Activated T-helper 1 cell treated with anti-CD3 and anti-CD28 coated beads, Interleukin-2, amount 50 U/mL, for 16 hours (primary cell): ENCODE measurements at places on chromosomes 12 and 14.

DNA sequence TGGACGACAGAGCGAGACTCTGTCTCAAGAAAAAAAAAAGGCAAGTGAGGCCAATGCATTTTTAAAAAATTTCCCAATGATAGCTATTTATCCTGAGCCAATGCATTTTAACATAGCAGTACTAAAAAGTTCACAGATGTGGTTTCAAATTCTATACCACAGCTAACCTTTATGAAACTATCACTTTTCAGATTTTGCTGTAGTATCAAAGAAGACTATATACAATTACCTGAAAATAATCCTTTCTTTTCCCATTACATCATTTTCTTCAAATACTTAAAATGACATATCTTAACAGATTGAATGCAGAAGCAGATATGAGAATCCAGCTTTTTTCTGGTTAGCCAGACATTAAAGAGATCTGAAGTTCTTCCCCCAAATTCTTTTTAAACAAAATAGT is 13.2 kb downstream of the ATF7 start:
- DNase-seq, result no peak

DNA sequence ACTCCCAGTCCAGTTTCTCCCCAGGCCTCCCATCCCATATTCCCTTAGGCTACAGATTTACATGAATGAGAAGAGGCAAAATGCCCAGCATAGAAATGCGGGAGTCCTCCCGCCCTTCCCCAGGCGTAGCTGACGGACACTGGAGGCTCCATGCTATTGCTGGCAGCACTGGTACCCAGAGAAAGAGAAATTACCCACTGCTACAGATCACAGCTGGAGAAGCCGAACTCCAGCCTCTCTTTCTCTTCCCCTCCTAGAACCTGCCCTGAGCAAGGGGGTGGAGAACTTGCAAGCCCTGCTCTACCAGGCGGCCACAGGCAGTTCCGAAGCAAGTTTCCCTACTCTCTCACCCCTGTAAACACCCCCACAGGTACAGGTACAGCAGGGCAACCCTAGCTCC is 3.6 kb downstream of the LTBR start:
- no peak for DNase-seq

GRCh38 chr12:68573406-68573805 is 37.3 kb upstream of the RAP1B start:
- no peak for DNase-seq

DNA sequence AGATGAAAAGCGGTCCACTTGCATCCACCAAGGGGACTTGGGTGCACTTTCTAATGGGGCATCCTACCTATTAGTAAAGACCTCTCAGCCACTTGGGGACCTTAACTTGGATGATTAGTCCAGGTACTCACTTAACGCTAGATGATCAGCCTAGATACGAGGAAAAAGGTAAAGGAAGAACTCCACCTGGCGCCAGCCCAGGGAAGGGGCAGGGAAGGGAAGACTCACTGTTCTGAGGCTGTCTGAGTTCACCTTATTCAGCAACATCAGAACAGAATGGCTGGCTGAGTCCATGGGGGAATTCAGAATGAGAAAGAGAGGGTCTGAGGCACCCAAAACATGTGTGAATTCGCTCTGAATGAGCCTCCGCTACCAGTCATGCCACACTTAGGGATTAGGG is 7.1 kb downstream of the IL22 start:
- DNase-seq, result no peak

- no peak for DNase-seq
Measured at GRCh38 chr14:77088645-77089044, 9.4 kb upstream of the CIPC start.

DNA sequence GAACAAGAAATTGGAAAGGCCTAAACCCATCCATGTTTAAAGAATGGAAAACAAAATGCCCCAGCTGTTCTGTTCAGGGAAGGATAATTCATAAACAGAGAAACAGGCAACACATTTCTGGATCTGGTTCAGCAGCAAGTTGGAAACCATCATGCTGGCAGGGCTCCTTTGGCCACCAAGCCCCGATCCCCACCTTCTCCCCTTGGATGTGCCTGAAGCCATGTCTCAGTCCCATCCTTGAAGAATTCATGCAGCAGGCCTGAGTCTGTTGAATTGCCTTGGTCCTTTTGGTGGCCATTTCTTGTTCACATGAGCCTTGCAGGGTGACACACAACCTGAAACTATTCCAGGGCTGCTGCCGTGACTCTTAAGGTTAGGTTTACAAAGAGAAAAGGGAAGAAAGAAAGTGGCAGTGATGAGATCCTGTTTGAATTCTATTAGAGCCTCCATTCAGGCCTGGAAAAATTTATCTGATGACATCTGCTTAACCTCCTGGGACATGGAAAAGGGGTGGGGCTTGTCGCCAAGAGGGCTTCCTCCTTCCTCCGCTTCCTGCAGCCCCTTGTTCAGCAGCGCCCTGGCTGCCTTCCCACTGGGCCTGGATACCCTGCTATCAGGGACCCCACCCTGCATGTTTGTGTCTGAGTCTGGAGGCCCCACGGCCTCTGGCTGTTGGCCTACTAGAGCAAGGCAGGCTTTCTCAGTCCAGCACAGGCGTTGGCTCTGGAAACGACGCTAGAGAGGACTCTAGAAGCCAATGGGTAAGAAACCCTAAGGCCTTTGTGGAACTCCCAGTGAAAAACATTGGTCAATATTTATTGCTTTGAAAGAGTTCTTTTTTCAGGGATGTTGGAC is 341.9 kb downstream of the C12orf75 start:
- DNase-seq, result no peak

- DNase-seq, result no peak
Measured at GRCh38 chr12:26119391-26119989, 5.3 kb downstream of the BHLHE41 start.

DNA sequence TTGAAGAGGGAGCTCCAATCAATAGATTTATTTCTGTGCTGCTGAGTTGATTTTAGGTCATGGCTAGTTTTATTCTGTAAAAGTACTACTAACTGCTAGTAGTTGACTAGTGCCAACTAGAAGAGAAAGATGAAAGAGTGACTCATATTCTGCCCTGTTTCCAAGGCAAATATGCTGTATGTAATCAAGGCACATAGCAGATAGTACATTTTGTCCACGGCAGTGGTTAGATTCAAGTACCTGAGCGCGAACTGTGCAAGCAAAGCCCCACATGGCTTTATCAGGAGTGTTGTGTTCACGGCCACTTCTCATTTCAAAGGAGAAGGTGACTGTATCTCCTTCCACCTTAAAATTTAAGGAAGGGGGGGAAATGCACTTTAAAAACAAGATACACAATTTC is 126.8 kb downstream of the TRAFD1 start:
- no peak for DNase-seq

DNA sequence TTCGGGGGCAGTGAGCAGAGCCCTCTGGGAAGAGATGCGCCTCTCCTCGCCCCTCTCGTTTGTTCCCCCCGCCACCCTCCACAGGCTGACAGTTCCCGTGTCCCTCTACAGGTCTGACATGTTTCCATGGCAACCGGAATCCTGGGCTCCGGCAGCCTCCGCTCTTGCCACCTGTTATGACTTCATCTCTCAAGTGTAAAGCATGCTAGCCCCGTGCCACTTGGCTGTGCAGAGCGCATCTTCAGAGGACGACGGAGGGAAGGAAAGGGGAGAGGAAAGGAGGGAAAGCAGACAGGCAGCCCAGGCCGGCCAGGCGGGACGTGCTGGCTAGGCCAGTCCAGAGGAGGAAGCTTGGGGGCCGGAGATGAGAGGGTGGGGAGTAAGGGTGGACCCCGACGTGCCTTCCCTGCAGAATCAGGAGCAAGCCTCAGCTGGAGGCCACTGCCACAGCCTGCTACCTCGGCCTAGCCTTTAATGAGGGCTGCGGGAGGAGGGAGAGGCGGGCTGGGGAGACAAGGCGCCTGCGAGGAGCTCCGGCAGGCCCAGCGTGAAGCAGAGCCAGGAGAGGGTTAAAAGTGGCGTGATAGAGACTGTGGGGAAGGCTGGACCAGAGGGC is 214.3 kb downstream of the DPF3 start:
- no peak for DNase-seq

GRCh38 chr14:66965831-66966230 is 223.4 kb upstream of the GARIN2 start:
- DNase-seq, result no peak

- DNase-seq, result no peak
Measured at GRCh38 chr12:19688532-19688931, 249.2 kb downstream of the AEBP2 start.

- DNase-seq, result no peak
Measured at GRCh38 chr12:51717326-51717925, 126.4 kb downstream of the SCN8A start.

GRCh38 chr12:58189030-58189429 is 247.7 kb downstream of the ATP23 start:
- no peak for DNase-seq

DNA sequence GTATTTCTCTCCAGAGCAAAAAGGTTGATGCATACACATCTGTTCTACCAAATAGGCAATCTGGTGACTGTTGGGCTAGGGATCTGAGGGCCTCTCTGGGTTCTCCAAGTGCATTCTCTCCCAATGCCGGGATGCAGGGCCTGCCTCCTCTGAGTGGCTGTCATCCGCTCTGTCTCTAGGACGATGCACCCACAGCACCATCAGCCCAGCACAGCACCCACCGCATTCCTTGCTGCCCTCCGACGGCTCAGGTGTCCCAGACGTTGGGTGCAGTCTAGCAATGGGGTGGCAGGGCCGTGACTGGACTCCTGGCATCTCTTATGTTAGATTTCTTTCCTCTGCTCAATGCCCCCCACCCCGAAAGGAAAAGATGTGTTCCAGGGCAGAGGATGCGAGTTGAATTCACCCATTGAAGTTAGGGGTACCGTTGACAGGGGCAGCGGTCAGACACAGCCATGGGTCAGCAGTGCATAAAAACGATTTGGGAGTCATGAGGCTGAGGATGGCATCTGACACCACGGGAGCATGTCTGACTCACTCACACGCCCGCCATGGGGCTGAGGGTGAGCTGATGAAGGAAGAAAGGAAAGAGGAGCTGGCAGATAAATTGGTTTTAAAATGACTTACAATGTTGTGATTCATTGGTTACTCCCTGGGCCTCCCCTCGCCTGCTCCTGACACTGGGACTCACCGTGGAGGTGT is 93.2 kb upstream of the C14orf180 start:
- DNase-seq, result no peak

GRCh38 chr12:51403159-51403558 is 12.0 kb upstream of the GALNT6 start:
- DNase-seq, result no peak

DNA sequence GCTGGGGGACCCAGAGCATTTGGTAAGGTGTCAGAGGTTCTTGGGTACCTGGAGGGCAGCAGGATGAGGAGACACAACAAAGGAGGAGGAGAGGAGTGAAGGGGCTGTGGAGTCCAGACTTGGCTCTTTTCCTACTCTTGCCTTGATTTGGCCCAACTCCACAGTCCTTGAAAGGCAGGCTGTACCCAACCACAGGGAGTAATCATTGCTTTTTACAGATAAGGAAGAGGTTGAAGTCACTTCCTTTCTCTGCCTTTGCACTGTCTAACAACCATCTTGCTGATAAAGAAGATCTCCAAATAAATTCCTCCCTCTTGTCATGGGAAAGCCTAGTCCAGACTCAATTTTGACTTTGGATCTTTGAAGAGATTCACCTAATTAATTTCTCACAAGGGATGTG is 226.8 kb upstream of the HMGA2 start:
- DNase-seq, result no peak

DNA sequence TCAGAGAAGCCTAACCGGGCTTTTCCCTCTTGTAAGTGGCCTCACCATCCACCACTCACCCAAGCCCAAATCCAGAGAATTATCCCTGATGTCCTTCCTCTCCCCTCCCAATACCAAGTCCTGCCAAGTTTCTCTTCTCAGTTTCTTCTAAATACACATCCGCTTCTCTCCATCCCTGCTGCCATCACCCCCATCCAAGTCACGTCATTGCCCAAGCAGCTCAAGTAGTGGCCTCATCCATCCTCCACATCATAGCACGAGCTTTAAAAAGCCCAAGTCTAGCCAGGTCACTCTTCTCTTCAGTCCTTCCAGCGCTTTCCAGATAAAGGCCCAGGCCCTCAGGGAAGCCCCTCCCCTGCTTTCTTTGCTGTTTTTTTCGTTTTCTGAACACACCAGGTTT is 25.4 kb downstream of the IL31 start:
- no peak for DNase-seq

GRCh38 chr14:76701981-76702380 is 59.3 kb upstream of the VASH1 start:
- no peak for DNase-seq

- DNase-seq, result no peak
Measured at GRCh38 chr12:67460388-67460787, 188.2 kb upstream of the DYRK2 start.

DNA sequence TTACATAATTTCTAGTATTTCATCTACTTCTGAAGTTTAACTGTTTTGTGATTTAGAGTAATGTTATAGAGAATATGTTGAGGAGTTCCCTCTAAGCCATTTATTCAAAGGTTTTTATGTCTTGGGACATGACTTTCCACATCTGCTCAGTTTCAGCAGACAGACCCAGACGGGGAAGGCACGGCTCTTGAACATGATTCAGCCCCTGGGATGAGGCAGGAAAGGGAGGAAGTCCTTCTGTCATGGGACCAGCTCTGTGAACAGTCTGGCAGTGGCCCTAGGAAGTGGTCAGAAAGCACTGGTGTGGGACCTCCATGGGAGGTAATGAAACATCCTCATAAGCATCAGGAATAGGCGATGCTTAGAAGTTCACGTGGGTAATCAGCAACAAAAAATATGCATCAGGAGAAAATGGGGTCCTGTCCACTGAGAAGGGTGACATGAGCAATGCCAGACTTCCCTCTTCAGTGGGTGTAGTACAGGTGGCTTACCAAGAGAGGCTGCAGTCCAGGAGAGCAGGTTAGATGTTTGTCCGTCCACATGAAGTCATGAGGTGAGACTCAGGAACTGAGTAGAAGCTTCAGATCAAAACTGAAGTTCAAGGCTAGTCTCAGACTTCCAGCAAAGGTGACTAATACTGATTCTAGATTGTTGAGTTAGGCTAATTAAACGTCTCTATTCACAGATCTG is 248.5 kb downstream of the IPO8 start:
- no peak for DNase-seq

DNA sequence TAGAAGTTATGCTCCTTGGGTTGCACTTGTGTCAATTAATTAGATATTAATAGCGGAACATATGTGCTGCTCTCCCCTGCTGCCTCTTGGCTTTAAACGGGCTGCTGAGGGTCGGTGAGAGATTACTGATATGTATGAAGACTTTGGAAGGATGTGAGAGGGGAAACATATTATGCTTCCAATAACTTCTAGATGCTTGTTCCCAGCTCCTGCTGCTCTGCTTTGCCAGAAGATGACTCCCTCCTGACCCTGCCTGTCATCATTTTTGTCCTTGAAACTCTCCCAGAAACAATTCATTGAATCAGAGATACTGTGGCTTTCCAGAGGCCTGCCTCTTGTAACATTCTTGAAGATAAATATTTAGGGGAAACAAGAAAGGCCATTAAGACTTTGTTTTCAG is 300.1 kb upstream of the STXBP6 start:
- DNase-seq, result no peak

GRCh38 chr12:57221169-57221917 is 4.7 kb downstream of the NXPH4 start:
- no peak for DNase-seq

DNA sequence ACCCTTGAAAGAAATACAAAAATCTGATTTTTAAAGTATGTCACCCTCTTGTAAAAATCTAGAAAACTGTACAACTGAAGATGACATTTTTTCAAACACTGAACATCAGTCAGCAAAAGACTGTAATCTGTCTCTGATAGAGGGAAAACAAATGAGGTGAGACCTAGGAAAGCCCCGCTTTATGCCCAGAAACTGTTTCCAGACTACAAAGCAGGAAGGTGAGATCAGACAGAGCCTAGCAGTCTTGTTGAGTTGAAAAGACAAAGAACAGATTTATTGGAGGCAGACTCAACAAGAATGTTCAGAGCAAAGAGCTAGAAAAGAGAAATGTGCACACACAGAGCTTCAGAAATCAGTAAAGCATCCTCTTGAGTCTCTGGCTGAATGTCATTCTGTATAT is 873.6 kb downstream of the LRFN5 start:
- no peak for DNase-seq
